Endothelial cell of coronary artery (primary cell): ENCODE measurements at places on chromosomes 3 and 15. TPM values are rescaled to one million over a fixed set of nuclear protein-coding genes. Genes with fewer than 3 reads are reported as not detected.

GPR156 gene
- under 0.01 and 0.09 TPM in 2 replicates for total RNA-seq

IGF2BP2 gene
- 48.4 and 60.6 TPM in 2 replicates for total RNA-seq

SCN11A gene
- total RNA-seq, result 0.09 TPM in 1 of 2 replicates, not detected in the other

MRPS11 gene
- total RNA-seq, result 45.9 and 62.5 TPM in 2 replicates

TTLL13 gene
- under 0.01 TPM in 1 of 2 replicates, not detected in the other for total RNA-seq

SKOR1 gene
- total RNA-seq, result under 0.01 and 0.09 TPM in 2 replicates

IL17RE gene
- total RNA-seq, result 0.18 and 0.19 TPM in 2 replicates

CHST13 gene
- not detected in 2 replicates for total RNA-seq

PIGZ gene
- total RNA-seq, result 2.2 and 2.4 TPM in 2 replicates

FAM131A gene
- 21.1 and 42.1 TPM in 2 replicates for total RNA-seq
